Epithelial cell of proximal tubule (primary cell): ENCODE measurements at places on chromosomes 1 and 21. TPM values are rescaled to one million over a fixed set of nuclear protein-coding genes. Genes with fewer than 3 reads are reported as not detected.

GRCh38 chr1:175220853-175221556, 28.4 kb upstream of the KIAA0040 start:
- DNase-seq: no peak

DNA sequence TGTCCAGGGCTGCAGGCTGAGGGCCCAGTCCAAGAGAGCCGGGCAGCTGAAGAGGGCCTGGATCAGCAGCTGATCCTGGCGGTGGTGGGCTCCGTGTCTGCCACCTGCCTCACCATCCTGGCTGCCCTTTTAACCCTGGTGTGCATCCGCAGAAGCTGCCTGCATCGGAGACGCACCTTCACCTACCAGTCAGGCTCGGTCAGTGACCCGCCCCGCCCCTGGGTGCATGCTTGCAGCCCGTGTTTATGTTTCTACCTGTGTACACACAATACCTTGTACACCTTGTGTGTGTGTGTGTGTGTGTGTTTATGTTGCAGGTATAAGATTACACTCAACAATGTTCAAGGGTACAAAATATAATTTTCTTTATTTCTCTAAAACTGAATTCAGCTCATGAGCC, 13.0 kb downstream of the TIE1 start:
- DNase-seq: no peak

GRCh38 chr1:43879414-43879813, 54.2 kb upstream of the ARTN start:
- DNase-seq: no peak

GRCh38 chr1:172699695-172700227, 40.9 kb downstream of the FASLG start:
- no peak for DNase-seq

GRCh38 chr1:13754510-13755103, 54.6 kb downstream of the PRDM2 start:
- DNase-seq: no peak

GRCh38 chr1:42816585-42817439, at the start of the genes ERMAP and SVBP:
Gene ERMAP (plus strand): TSS chr1:42817122. CDS start chr1:42830449, 13,327 bp downstream.
Gene SVBP (minus strand): TSS chr1:42817397. CDS start chr1:42816544, 853 bp downstream.
- DNase-seq: no peak

GRCh38 chr1:201736707-201737320, 92.1 kb upstream of the IPO9 start:
- no peak for DNase-seq

- DNase-seq: no peak
Measured at GRCh38 chr1:159889821-159890252, 10.1 kb downstream of the CFAP45 start.

DNA sequence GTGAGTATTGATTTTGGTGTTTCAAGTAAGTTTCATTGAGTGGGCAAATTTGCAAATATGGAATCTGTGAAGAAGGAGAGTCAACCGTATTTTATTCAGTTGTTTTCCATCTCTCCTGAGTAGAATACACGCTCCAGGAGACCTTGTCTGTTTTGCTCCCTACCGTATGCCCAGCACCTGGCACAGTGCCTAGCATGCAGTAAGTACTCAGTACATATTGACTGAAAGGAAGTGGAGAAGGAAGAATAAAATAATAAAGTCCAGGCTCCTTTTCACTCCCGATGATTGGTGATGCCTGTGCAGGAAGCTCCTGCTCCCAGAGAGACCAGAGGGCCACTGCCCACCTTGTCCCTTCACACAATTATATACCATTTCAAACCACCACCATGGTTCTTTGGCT, 59.4 kb upstream of the NEK2 start:
- no peak for DNase-seq

GRCh38 chr1:30420519-30421050, 302.8 kb downstream of the MATN1 start:
- no peak for DNase-seq

DNA sequence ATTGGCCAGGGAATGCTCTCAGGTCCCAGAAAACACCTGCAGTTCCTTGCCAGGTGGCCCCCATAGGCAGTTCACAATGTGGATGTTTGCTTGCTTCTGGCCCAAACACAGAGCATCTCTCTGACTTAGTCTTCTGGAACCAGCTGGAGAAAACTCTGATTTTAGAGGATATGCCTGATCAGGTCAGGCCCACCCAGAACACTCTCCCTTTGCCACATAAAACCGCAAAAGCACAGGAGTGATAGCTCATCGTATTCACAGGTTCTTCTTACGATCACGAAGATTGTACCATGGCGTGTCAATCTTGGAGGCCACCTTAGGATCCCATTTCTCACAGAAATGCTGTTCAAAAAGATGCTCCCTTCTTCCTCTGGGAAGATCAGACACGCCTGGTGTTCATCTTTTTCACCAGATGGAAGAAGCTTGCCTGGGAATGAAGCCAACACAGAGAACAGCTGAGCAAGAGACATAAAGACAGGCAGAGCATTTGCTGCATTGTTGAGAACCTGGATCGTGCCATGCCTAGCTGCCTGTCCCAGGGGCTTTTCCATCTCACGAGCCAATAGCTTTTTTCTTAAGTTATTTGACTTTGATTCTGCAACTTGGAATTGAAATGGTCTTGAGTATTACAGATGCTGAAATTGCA, 11.6 kb upstream of the CD247 start:
- no peak for DNase-seq

DNA sequence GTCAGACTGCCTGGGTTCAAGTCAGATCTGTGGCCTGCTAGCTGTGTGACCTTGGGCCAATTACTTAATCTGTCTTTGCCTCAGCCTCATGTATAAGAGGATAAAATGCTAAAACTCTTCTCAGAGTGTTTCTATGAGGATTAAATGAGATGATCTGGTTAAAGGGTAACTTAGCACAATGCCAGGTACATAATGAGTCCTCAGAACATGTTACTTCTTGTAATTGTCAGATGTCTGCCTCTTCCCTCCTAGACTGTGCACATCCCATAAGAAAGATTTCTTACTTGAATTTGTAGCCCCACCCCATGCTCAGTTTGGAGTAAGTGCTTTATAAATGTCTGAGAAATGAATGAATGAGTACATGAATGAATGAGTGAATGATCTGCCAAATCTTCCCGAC, 34.6 kb upstream of the HIVEP3 start:
- DNase-seq: no peak

The KISS1 gene
- total RNA-seq: 24.7 and 111 TPM in 2 replicates

The TFF2 gene
- not detected in 2 replicates for total RNA-seq

The LAPTM5 gene
- 2.2 and 2.4 TPM in 2 replicates for total RNA-seq

The FAM43B gene
- 0.36 and 0.81 TPM in 2 replicates for total RNA-seq

The HIVEP3 gene
- total RNA-seq: 3.9 and 6.7 TPM in 2 replicates

The PLD5 gene
- 0.72 and 3.7 TPM in 2 replicates for total RNA-seq

The S100A3 gene
- total RNA-seq: 10.2 and 27.6 TPM in 2 replicates

The TCEA3 gene
- total RNA-seq: 0.65 and 3.1 TPM in 2 replicates

The CAPN2 gene
- total RNA-seq: 228 and 281 TPM in 2 replicates

The HEYL gene
- total RNA-seq: 0.14 and 1.3 TPM in 2 replicates

The PRDM16 gene
- total RNA-seq: under 0.01 and 0.06 TPM in 2 replicates
